ENCODE measurements at places on chromosomes 5 and 9.

DNA sequence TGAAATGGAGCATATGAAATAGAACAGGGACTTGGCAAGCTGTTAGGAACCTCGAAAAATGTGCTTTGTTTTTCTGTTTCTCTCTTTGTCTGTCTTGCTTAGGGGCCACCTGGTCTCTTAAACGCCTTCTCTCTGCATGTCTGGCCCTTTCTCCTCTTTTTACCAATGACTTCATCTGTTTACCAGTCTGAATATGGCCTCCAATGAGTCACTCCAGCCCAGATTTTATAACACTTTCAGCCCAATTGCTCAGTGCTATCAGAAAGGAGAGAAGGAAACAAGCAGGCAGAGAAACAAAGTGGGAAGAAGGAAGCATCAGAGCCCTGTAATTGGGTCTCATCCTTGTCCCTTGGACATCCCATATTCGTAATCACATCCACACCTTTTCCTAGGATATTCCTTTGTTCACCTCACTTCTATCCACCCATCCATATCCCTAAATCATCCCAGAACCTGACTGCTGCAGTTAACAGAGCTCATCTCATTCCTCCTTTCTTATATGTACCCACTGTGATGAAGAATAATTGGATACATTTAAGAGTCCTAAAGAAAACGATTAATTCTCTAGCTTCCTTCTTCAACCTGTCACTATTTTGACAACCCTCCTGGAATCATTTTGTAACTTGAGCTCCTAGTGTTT lies 151.8 kb upstream of the GPR151 start:
- peak; percentile 75 for DNase-seq

DNA sequence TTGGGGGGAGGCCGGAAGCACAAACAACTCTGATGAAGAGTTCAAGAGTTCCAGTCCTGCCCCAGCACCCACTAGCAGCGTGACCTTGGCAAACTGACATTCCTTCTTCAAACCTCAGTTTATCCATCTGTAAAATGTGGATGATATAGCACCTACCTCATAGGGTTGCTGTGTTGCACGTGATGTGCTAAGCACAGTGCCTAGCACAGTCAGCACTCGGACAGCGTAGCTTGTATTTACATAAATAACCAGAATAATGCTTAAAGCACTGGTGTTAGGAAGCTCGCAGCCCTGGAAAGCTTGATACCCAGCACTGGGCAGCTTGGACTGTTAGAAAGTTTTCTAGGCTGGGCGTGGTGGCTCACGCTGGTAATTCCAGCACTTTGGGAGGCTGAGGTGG lies 5.1 kb downstream of the PKN3 start:
- DNase-seq, result no peak

GRCh38 chr5:157357823-157358222 lies 91.9 kb downstream of the CYFIP2 start:
- no peak for DNase-seq

DNA sequence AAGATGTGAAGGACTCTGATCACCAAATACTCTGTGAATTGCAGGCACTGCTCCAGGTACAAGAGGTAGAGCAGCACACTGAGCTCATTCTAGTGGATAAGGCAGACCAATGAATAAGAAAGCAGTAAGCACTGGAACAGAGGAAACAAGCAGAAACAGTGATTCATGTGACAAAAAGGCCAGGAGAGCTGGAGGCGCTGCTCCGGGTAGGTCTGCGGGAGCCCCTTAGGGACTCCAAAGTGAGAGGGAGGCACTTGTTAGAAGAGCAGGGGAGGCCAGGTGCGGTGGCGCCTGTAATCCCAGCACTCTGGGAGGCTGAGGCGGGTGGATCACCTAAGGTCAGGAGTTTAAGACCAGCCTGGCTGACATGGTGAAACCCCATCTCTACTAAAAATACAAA lies 231.6 kb upstream of the NFIL3 start:
- DNase-seq, result no peak

GRCh38 chr9:107734256-107735013 lies 244.9 kb upstream of the KLF4 start:
- DNase-seq, result no peak

DNA sequence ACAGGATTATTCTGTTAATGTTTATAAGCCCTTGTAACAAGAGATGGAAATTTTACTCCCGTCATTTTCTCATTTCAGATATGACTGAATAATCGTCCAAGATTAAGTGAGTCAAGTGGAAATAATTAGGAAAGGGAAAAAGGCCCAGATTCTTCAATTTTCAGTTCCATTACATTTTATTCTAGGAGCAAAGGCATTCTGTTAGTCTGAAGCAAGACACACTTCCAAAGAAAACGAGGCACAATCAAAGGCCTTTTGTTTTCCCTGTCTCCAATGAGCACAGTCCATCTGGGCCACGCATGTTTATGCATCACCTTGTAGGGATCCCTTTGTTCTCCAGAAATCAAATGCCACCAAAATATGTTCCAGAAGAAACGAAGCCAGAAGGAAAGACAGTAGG lies 382.9 kb upstream of the RFX3 start:
- no peak for DNase-seq

DNA sequence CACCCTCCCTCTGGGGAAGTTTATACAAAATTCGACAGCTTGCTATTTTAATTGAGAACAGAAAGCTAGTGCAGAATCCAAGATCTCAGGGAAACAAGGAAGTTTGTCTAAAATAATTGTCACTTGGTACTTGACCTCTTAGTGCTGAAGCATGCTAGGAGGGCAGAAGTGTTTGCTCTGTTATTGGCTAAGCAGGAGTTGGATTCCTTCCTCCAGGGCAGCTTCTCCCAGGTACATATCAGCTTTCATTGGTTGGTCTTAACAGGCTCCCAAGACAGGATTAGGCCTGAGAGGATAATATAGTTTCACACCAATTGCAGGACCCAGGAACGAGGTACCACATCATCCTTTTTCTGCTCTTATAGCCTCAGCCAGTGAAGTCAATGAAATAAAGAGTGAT lies 432.8 kb downstream of the IRX1 start:
- DNase-seq, result no peak

GRCh38 chr9:77457916-77458592 lies 190.1 kb downstream of the GNA14 start:
- peak; percentile 58 for DNase-seq

DNA sequence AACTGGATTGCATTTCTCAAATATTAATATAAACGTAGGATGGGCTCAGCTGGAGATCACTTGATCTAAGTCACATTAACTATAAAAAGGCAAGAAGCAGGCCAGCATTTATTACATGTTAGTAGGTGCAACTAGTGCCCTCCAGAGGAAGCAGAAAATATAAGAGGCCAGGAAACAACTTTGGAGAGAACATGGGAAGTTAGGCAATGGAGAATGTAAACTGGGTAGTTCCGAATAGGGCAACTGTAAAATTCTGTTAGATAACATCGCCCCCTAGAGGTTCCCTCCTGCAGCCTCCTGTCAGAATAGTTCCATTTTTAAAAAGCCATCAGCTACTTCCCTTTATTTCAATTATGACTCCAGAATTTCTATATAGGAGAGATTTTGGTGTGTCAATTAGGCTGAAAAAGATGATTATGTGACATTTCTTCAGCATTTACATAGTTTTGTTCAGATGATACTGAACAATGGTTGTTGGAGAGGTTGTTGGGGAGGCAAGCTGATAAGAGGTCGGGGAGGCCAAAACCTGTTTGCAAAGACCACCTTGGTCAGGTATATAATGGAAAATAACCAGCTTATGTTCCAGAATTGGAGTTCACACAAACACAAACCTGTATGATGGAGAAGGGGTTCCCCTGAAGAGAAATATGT lies 22.4 kb downstream of the CCL28 start:
- DNase-seq, result peak; percentile 59

DNA sequence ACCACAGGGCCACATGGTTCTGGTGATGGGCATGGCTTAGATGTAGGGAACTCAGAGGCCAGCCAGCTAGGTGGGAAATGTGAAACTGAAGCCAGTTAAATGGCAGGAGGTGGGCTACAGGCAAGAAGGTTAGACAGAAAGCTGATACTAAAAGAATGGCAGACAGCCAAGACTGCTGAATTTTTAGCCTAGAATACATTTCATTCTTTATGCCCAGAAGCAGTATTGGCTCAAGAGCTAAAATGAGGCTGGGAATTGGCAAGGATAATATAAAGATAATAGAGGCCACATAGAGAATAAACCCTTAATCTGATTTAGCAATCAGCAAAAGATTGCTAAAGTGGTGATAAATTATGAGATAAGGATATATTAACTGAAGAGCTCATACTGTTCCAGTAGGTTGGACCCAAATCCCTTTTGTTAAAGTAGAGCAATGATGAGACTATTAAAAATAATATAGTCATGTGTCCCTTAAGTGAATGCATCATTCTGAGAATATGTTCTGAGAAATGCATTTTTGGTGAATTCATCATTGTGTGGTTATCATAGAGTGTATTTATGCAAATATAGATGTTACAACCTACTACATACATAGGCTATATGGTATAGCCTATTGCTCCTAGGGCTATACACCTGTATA lies 234.3 kb downstream of the CHSY3 start:
- no peak for DNase-seq

DNA sequence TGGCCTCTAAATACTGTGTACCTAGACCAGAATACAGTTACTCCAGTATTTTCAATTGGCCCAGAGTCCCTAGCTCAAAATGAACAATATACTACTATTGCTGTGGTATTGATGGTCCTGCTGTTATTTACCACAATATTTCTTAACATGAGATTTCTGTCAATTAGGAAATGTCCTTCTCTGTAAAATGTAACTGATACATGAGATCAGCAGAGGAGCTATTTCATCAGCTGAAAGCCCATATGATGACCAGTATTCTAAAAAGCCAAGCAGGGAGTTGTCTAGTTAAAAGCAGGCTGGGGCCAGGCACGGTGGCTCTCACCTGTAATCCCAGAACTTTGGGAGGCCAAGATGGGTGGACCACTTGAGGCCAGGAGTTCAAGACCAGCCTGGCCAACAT lies 187.7 kb upstream of the PTGER4 start:
- no peak for DNase-seq

DNA sequence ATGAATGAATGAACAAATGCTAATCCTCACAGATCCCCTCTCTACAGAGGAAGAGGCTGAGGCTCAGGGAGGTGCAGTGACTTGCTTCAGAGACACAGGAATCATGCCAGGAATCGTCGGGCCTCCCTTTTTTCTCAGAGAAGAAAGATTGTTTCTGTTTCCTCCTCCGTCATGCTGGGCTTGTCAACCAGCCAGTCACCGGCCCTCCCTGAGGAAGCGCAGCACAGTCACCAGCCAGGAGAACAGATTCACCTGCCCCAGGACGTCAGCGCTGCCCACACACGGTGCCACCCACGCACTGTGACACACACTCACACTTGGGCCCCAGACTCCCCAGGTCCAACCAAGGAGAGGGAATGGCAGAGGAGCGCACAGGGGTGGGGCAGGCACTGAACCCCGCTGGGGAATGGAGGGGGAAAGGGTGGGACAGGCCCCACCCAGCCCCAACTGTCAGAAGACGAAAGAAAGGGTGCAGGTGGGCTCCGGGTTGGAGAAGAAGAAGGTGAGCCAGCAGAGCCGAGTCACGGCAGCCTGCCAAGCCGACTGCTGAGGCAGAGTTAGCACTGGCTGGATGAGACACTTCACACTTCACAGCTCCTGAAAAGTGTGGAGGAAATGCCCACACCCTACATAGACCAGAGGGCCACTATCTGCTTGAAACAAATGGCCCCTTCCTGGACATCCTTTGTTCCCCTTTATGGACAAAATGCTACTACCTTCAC lies 13.8 kb upstream of the ERGIC1 start:
- DNase-seq, result no peak

DNA sequence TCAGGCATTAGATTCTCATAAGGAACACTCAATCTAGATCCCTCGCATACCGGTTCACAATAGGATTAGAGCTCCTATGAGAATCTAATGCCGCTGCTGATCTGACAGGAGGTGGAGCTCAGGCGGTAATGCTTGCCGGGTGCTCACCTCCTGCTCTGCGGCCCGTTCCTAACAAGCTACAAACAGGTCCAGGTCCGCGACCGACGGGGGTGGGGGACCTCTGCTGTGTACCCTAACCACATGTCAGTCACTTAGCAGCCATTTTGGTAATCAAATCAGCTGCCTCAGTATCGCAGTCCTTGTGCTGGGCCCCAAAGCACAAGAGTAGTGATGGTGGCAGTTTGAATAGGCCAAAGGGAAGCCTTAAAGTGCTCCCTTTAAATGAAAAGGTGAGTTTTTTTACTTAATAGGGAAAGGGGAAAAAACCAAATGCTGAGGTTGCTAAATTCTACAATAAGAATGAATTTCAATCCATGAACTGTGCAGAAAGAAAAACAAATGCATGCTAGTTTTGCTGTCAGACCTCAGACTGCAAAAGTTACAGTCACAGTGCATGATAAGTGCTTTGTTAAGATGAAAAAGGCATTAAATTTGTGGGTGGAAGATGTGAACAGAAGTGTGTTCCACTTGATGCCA lies 67.0 kb upstream of the TNPO1 start:
- no peak for DNase-seq

GRCh38 chr5:104739905-104740304 lies 1177.3 kb upstream of the NUDT12 start:
- DNase-seq, result no peak

- no peak for DNase-seq
Measured at GRCh38 chr5:160450164-160450932, 28.7 kb downstream of the PTTG1 start.

DNA sequence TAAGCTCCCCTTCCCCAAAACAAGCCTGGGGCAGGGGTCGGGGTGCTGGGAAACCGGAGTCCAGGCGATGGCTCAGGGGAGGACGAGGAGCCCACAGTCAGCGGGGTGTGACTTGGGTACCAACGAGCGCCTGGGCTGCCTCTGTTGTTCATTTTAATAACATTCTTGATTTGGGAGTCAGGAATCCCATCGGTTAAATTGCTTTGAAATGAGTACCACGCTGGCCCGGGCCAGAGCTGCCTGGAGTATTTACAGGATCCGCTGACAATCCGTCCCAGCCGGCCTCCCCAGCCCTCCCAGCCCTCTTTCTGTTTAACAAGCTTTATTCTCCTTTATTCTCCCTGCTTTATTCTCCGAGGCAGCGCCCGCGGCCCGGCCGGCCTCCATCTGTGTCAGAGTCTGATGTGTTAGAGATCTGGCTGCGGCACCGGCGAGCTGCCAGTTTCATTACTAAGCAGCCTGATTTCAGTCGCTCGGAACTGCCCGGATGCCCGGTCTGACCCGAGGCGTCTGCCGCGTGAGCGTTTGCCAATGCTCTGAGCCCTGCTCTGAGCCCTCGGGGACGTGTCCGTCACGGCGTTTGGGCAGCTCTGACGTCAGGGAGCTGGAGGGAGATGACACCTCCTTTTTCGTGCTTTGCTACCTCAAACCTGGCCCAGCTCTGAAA lies 16.5 kb upstream of the QRFP start:
- peak; percentile 62 for DNase-seq

DNA sequence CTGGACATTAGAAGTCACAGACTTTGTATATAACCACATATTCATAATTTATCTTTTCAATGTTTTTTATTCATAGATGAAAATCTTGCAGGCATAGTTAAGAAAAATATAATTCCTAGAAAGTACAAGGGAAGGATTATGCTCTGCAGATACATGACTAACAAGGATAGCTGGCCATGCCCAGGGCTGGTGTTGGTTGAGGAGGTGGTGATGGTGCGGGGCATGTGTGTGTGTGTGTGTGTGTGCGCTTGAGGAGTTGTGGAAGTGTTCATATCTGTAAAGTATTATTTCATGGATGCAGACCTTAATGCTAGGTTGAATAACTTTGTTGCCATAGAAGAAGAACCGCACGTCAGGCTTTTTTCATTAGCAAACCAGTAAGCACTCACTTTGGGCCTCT lies 1.3 kb downstream of the S1PR3 start:
- DNase-seq, result no peak

- DNase-seq, result no peak
Measured at GRCh38 chr5:133399247-133399891, 213.0 kb downstream of the FSTL4 start.

GRCh38 chr5:94793816-94794198 lies 175.3 kb downstream of the SLF1 start:
- peak; percentile 14 for DNase-seq

GRCh38 chr5:40515476-40515875 lies 164.2 kb upstream of the PTGER4 start:
- DNase-seq, result no peak
